Activated B cell treated with CpG ODN at 0.5 μM for 24 hours (primary cell): ENCODE measurements at places on chromosomes 11 and 22. TPM values are rescaled to one million over a fixed set of nuclear protein-coding genes. Genes with fewer than 3 reads are reported as not detected.

The SPDYC gene
- total RNA-seq: not detected in 2 replicates

The UBQLN3 gene
- total RNA-seq: 0.16 and 0.29 TPM in 2 replicates

The POU2AF1 gene
- 141 and 155 TPM in 2 replicates for total RNA-seq

The EFEMP2 gene
- total RNA-seq: 3.8 and 6.3 TPM in 2 replicates

The SLC5A1 gene
- total RNA-seq: not detected in 2 replicates

DNA sequence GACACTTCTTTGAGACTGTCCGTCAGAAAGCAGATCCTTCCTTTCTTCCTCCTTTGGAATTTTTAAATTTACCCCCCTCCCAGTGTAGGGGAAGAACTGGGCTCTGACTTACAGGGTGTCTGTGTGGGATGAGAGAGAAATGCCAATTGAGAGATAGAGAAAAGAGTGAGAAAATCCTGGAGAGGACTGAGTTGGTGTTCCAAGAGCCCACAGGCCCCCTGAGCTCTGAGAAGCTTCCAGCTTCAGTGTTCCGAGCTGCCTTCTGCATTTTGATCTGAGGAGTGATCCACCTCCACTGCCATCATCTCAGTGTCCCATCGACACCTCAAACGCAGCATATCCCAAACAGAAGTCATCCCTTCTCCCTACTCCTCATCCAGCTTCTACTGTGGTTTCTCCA lies 70.7 kb upstream of the GRK3 start:
- peaks cover 5% of the 10 kb centered on the region for H3K4me1 ChIP-seq
- no peak overlapping the region for H3K27ac ChIP-seq
- no peaks in the 10 kb centered on the region for H3K27me3 ChIP-seq
- no peak for DNase-seq

DNA sequence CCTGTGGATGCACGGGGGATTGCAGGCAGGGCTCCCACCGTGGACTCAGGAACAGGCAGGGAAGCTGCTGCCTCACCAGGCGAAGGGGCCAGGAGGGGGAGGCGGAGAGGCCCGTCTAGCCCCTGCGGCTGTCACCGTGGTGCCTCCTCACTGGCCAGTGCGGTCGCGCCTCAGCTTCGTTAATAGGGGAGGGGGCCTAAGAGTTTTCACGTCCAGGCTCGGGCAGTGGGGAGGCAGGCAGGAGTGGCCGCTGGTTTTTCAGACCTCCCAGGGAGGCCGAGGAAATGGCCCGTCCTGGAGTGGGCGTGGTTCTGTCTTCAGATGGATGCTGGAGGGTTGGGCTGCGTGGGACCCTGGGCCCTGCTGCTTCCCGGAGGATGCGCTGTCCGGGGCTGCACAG lies 91.1 kb upstream of the B3GAT1 start:
- H3K4me3 ChIP-seq: no peak overlapping the region
- no peak overlapping the region for H3K27ac ChIP-seq
- no peaks in the 10 kb centered on the region for H3K36me3 ChIP-seq
- DNase-seq: no peak
- H3K4me1 ChIP-seq: no peaks in the 10 kb centered on the region

DNA sequence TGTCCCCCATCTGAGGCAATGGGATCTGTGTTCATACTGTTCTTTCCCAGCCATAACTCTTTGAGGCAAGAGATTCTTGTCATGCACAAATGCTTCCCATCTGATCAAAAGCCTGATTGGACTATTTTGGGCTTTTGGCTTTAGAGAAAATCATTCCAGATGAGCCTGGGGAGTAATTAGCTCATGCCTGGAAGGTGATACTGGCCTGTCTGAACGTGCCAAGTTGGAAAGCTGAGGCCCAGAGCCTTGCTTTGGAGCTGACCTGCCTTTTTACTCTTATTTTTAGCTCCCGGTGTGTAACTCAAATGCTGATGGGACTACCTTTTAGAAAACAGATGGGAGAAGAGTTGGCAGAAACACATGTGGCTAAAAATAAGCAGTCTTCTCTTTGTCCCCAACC lies 105.0 kb downstream of the DBX1 start:
- DNase-seq: no peak
- no peak overlapping the region for H3K4me3 ChIP-seq
- no peaks in the 10 kb centered on the region for H3K27me3 ChIP-seq
- H3K4me1 ChIP-seq: no peaks in the 10 kb centered on the region
- no peak overlapping the region for H3K27ac ChIP-seq

GRCh38 chr11:91041626-91042025 lies 818.8 kb upstream of the CHORDC1 start:
- DNase-seq: no peak
- H3K4me3 ChIP-seq: no peak overlapping the region
- no peaks in the 10 kb centered on the region for H3K4me1 ChIP-seq
- no peaks in the 10 kb centered on the region for H3K27me3 ChIP-seq

GRCh38 chr22:40479887-40480538 lies 109.6 kb downstream of the SGSM3 start:
- peaks cover 2% of the 10 kb centered on the region for H3K36me3 ChIP-seq
- no peak overlapping the region for H3K4me3 ChIP-seq
- peaks cover 17% of the 10 kb centered on the region for H3K4me1 ChIP-seq
- no peaks in the 10 kb centered on the region for H3K27me3 ChIP-seq
- DNase-seq: no peak

DNA sequence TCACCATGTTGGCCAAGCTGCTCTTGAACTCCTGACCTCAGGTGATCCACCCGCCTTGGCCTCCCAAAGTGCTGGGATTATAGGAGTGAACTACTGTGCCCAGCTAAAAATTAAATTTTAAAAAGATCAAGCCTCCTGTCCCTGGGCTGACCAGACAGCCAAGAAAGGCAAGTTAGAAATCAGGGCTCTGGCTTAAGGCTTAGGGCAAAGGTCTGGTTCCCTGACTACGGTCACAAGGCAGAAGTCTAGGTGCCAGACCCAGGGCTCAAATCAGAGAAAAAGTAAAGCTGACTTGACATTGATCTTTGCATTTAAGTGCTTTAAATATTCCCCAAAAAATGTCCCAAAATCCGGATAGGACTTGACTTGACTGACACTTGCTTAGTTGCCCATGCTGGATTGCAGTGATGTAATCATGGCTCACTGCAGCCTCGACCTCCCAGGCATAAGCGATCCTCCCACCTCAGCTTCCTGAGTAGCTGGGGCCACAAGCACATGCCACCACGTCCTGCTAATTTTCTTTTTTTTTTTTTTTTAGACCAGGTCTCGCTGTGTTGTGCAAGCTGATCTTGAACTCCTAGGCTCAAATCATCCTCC lies 17.3 kb upstream of the CRKL start:
- H3K27me3 ChIP-seq: no peaks in the 10 kb centered on the region
- no peak overlapping the region for H3K27ac ChIP-seq
- no peaks in the 10 kb centered on the region for H3K36me3 ChIP-seq
- no peak overlapping the region for H3K4me3 ChIP-seq

GRCh38 chr22:22060200-22061084 lies 77.9 kb upstream of the TOP3B start:
- peaks cover 38% of the 10 kb centered on the region for H3K4me1 ChIP-seq
- H3K27me3 ChIP-seq: no peaks in the 10 kb centered on the region
- H3K36me3 ChIP-seq: no peaks in the 10 kb centered on the region
- H3K4me3 ChIP-seq: no peak overlapping the region
- peak; percentile 69 for DNase-seq

GRCh38 chr11:2708151-2708581 lies 8.4 kb upstream of the KCNQ1OT1 start:
- no peak overlapping the region for H3K27ac ChIP-seq
- H3K4me1 ChIP-seq: peaks cover 13% of the 10 kb centered on the region
- H3K4me3 ChIP-seq: no peak overlapping the region
- no peaks in the 10 kb centered on the region for H3K27me3 ChIP-seq
